ENCODE measurements at places on chromosomes 16 and 17.

- no peak for DNase-seq
Measured at GRCh38 chr17:75194879-75195278, 10.6 kb upstream of the NUP85 start.

DNA sequence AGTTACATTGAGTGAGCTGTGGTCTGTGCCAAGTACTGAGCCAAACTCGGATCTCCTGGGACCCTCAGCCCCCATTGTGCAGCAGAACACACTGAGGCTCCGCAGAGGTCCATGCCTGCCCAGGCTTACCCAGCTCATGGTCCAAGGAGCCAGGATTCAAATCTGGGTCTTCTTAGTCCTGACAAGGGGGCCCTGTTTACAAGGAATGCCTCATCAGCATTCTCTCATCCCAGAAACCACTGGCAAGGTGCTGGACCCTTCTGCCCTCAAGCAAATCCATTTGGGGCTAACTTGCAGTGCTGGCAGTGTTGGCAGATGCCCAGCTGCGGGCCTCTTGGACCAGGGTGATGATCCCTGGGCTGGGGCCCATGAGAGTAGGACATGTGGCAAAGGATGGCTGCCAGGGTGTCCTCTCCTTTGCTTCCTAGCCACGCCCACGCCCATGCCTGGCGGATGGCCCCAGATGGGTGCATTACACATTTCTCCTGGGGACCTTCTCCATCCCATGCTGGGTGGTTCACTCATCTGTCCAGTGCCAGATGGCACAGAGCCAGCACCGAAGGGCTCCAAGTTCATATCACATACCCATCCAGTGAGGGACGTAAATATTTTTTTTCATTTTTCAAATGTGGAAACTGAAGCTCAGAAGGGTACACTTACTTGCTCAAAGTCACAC lies 117.7 kb downstream of the CMIP start:
- DNase-seq: no peak

DNA sequence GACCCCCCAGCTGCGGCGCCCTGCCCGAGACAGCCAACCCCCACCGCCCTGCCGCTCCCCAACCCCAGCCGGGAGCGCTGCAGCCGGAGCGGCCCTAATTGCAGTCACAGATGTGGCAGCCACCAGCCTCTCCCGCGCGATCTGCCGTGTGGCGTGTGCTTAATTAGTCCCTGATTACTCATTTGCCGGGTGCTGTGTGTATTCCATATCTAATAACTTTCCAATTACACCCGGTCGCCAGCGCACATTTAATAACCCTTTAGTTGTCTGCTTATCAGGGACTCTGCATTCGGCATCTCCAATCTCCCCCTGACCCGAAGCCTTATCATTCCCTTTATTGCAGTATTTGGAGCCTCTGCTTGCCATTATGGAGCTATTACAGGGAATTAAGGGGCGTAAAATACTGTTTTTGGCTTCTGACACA lies 236.7 kb upstream of the CIBAR2 start:
- DNase-seq: no peak

- no peak for DNase-seq
Measured at GRCh38 chr17:65167566-65167965, 30.4 kb downstream of the RGS9 start.

- DNase-seq: no peak
Measured at GRCh38 chr17:76511668-76512365, 10.6 kb upstream of the RHBDF2 start.

- no peak for DNase-seq
Measured at GRCh38 chr16:57273359-57273758, 11.1 kb downstream of the PLLP start.

DNA sequence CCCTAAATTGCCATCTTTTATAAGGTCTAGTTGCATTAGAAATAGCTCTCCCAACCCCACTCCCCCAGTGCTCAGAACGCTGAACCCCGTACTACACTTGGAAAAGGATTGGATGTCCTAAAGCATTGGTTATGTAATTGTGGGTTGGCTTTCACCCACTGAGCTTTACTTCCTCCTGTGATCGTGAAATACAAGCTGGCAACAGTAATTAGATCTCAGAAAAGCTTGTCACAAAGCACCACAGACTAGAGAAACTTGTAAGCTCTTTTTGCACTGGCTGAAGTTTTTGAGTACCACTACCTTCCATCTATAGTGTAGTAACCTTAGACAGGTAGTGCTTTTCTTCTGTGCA lies 54.4 kb downstream of the SIAH1 start:
- DNase-seq: no peak
